NCI-H748 treated with DMSO at 0.1 percent for 48 hours (cell line): ENCODE measurements at places on chromosomes 6 and 20.

DNA sequence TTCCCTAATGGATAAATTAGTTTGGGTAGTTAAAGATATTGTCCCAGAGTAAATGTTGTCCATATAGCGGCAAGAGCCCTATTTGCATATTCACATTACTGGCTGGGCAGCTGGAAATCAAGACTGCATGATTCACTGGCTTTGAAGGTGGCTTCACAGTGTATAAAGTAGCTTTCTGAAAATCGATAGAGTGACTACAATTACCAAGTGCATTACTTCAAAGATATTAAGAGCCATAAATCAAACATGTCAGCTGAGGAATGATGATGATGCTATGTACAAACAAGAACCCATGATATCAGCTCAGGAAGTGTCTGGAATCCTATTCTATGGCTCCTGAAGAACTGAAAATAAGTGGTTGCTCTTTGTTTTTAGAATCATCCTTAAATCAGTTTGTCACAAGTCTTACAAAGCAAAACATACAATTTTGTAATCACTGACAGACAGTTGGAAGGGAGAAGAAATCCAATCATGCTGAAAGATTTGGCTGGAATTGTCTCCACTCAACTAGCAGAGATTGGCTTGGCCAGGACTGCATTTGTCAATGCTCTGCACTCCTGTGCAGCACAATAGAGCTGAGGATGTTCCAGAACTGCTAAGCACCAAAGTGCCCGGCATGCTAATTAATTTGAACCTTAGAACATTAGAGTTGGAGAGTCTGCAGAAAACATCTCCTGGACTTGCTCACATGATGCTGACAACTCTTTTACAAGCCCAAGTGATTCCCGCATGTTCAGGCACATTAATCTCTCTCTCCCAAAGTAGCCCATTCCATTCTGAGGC, 77.9 kb upstream of the B3GAT2 start:
- no peak for DNase-seq

- no peak for DNase-seq
Measured at GRCh38 chr6:108080010-108080780, 5.7 kb upstream of the OSTM1 start.

GRCh38 chr6:23036406-23036983, 467.1 kb downstream of the HDGFL1 start:
- no peak for DNase-seq

- no peak for DNase-seq
Measured at GRCh38 chr20:24050119-24050518, 61.5 kb upstream of the GGTLC1 start.

- no peak for DNase-seq
Measured at GRCh38 chr6:27286141-27286540, 25.9 kb downstream of the POM121L2 start.
